ENCODE measurements at places on chromosomes 7 and 10.

- DNase-seq, result no peak
Measured at GRCh38 chr7:37781156-37781555, 67.2 kb upstream of the NME8 start.

- no peak for DNase-seq
Measured at GRCh38 chr10:91901784-91902677, 7.3 kb downstream of the FGFBP3 start.

DNA sequence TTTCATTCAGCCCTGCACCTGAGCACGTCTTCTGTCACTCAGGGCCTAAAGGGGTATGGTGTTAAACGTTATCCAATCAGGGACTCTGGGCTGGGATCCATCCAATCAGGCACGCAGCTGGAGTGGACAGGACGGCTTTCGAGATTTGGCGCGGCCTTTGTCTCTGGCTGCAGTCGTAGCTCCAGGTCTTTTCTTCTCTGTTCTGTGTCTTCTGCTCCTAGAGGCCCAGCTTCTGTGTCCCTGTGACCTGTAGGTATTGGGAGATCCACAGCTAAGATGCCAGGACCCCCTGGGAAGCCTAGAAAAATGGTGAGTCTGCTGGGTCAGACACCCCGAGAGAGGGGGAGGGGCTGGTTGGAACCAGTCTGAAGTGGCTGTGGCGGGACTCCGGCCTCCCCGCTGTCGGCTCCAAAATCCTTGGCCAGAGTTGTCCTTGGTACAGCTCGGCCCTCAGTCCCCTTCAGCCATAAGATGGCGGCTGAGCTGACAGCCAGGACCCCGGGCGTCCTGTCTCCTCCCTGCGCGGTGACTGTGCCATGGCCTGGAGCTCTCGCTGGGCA lies 11.7 kb upstream of the ZNF680 start:
- no peak for DNase-seq

DNA sequence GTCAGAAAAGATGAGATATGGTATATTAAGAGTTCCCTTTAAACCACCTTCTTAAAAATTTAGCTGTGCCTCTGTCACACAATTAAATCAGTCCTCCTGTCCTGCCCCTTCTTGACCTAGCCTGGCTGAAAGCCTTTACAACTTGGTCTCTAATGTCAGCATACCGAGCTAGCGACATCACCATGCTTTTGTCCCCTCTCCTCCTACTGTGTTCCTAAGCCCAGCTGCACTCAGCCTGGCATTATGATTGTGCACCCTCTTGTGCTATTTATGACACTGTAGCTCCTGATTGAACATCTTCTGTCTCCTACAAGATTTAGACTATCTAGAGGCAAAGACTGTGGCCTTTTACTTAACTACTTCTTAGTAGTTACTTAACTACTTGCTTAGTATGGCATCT lies 29.2 kb downstream of the TDRD1 start:
- DNase-seq, result no peak

DNA sequence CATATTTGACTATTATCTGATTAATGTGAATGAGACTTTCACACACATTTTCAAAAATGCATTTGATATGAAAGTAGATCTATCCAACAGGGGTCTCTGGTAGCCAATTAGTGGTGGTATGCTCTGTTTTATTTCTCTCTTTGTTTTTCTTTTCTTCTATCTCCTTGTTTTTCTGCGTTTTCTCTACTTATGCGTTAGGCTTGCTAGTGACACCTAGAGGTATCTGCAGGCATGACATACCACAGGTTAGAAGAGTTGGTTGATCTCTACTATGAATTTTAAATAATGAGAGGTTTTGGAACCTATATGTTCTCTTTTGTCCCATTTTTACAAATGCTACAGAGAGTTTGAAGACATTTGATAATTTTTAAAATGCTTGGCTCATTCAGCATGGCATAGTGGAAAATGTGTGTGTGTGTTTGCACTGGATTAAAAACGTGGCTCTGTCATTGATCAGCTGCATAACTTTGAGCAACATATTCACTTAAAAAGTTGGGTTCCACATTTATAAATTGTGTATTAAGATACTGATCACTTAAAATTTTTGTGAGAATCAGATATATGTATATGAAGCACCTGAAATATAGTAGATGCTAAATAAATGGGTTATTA lies 28.1 kb upstream of the PLXDC2 start:
- DNase-seq, result no peak

DNA sequence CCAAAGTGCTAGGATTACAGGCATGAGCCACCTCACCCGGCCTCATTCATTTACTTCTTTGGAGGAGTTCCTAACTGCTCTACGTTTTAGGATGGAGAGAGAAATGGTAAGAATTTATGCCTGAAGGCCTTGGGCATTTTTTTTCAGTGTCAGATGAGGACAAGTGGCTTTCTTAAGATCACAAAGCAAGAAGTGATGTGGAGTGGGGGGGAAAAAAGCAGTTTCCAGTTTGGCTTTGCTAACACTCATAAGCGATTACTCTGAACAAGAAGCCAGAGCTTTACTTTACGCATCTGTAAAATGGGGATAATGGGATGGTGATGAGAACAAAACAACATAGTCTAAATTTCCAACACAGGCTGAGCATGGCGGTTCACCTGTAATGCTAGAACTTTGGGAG lies 2.6 kb upstream of the PPIA start:
- DNase-seq, result no peak

GRCh38 chr10:16944402-16944801 lies 127.2 kb upstream of the RSU1 start:
- DNase-seq, result no peak

- no peak for DNase-seq
Measured at GRCh38 chr7:47529826-47530555, 51.9 kb downstream of the TNS3 start.

DNA sequence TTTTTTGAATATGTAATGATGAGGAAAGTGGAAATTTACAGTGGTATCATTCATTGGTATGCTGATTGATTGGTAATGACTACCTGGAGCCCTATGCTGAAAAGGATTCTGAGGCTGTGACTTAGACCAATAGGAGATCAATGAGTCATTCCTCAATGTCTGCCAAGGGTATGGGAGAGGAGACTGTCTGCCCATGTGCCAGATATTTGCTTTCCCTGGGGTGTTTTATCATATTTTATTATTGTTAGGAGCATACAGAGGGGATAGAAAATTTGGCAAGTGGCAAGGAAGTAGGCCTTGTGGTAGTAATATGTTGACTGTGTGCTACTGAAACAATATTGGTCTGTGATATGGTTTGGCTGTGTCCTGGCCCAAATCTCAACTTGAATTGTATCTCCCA lies 54.8 kb downstream of the ASAH2B start:
- no peak for DNase-seq

GRCh38 chr10:89959433-89960110 lies 258.2 kb downstream of the KIF20B start:
- DNase-seq, result no peak

GRCh38 chr7:95095259-95095965 lies 188.0 kb downstream of the PPP1R9A start:
- no peak for DNase-seq

DNA sequence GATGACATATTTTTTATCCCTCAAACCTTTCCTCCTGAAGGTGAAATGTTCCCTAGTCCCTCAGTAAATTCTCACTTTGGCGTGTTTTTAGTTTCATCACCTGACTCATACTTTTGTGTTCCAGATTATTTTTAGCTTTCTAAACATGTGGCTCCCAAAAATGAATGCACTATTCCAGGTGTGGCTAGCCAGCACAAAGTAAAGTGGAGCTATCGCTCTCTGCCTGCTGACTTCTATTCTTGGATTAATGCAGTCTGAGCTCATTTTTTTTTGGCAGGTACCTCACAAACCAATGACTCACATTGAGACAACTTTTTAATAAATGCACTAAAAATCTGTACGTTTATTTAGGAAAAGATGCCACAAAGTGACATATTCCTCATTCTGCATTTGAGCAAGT lies 58.8 kb upstream of the LANCL2 start:
- DNase-seq, result no peak

- DNase-seq, result no peak
Measured at GRCh38 chr10:113095419-113096127, 145.5 kb downstream of the TCF7L2 start.

- no peak for DNase-seq
Measured at GRCh38 chr7:131741446-131741845, 185.0 kb upstream of the PODXL start.

DNA sequence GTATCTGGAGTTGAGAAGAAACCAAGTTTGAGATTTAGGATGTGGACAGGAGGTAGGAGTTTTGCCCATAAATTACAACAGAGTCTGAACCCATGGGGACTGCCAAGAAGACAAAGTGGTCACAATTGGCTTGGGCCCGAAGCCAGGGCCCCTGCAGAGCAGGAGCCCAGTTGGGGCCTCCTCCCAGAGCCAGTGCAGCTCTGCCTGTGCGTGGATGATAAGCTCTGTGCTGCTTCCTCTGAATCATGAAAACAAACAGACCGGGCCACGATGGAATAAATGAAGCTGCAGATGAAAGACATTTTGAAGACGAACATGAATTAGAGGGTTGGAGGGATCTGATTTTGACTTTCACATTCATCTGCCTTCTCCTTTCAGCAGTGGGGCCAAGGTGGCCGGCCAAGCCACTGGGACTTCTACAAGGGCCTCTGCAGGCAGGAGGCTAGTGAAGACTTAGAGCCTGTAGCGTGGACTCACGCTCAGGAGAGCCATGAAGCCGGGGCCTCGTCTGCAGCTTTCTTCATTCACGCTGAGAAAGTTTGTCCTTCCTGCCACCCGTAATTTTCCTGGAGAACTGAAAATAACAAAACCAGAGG lies 156.8 kb upstream of the LYZL1 start:
- no peak for DNase-seq

DNA sequence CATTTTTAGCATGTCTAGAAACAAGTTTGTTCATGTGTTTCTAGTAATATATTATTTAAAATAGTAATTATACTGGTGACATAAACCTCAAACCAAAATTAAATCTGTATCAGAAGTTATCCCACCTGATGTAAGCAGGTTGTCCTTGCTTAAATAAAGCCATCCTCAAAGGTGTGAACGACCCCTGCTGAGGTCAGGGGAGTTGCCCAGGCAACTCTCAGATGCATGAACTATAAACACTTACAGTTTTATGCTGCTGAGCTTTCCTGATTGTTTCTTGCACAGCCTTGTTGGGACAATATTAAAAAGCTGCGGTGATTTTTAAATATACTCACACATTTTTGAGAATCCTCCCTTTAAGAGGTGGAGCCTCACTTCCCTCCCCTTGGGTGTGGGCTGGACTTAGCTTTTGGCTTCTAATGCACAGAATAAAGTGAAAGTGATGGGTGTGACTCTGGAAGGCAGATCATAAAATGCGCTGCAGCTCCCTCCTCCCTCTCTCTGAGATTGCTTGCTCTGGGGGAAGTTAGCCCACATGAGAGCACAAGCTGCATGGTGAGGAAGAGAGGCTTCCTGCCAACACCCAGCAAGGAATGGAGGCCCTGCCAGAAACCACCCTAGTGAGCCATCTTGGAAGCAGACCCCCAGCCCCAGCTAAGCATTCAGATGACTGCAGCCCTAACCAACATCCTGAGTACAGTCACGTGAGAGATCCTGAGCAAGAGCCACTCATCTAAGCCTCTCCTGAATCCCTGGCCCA lies 152.7 kb downstream of the SKIDA1 start:
- no peak for DNase-seq

DNA sequence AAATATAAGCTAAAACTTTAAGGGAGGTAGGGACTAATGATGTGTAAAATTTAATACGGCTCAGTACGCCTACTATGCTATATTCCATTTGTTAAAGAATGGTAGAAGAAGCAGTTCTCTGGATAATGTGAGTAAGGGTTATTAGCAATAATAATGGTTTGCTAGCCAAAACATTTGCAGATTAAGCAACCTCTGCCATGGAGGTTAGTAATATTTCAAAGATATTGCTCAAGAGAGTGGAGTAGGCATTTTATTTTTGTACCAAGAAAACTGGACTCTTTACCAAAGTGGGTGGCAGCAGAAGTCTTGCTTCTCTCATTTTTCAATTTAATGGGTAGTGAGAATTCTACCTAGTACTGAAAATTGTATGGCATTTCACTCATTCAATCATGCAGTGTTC lies 158.9 kb upstream of the TMEM106B start:
- no peak for DNase-seq

GRCh38 chr10:62460393-62460792 lies 86.2 kb downstream of the ZNF365 start:
- DNase-seq, result no peak

GRCh38 chr7:84245835-84246234 lies 51.2 kb upstream of the SEMA3A start:
- DNase-seq, result no peak

DNA sequence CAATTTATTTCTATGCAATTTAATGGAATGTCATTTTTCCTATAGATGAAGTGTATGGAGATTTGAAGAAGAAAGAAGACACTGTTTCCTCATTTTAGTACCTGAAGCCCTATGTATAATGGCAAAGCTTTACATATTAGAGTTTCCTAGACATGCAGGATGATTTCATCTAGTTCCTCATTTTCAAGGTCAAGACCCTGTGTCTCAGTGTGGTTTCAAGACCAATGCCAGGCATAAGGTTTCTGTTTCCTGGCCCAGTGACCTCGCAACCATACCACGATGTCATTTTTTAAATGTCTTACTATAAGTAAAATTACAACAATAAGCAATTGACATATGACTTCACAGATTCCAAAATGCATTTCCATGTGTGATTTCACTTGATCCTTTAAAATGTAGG lies 336.5 kb upstream of the PRKCQ start:
- DNase-seq, result no peak

DNA sequence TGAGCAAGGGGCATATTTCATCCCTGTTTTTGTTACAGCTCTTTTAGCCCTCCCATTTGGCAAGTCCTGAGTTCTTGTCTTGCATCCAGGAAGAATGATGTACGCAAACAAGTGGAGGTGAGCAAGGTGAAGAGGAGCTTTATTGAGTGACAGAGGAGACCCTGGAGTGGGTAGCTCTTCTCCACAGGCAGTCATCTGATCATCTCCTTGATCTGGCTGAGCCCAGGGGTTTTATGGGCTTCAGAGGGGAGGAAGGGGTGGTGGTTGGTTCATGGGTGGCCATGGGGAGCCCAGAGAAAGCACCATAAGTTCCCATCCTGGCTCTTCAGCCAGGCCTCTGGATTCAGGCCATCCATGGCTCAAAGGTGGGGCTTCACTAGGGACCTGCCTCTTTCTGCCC lies 21.9 kb downstream of the STEAP1 start:
- DNase-seq, result no peak

DNA sequence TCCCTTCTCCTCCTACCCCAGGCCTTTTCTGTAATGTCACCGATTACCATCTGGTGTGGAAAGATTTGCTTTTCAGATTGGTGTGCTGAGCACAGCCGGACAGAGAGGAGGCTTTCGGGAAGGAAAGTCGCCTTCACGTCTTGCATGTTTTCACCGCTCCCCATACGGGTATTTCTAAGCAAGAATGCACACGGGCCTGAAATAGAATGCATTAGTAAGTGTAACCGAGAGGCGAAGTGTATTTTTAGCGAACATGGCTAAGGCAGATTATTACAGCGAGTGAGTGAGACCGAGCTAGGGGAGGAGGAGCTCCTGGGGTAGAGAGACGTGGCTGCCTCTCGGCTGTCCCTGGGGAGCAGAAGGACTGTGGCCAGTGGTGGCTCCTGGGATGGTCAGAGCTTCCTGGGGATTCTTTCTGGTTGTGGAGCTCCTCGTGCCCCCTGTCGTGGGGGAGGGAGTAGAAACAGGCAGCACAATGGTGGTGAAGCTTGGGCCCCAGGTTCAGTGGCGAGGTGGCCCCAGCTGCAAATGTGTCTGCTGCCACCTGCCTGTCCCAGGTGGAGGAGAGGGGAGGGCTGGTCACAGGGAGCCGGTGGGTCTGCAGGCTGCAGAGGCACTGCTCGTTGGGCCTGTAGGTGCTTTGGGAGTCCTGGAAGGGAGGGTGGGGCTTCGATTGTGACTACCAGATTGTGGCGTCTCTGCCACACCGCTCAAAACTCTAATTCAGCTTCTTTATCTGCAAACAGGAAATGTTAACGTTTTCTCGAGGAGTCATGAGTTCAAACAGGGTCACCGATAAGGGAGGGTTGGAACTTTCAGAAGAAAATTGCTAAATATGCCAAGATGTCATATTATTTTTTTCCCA lies 135.8 kb downstream of the CAMK1D start:
- DNase-seq, result peak; percentile 14
